Umbilical cord (tissue), 2 donors: ENCODE measurements at places on chromosomes 1 and 21.

DNA sequence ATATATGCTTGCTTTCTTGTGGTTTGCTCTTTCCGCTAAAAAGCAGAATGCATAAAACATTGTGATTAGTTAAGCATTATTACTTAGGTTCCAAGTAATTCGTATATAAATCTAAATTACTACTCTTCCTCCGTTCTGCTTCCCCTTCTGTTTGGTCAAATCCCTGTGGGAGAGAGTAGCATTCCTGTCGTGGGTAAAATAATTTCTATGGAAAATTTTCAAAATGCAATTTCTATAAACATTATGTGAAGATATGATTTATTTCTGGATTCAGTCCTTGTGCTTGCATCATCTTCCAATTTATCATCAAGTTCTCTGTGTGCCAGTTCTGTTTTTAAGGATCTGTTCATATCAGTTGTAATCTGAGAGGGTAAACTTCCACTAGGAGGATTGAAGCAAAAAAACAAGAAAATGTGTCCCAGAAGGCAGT, 7.2 kb upstream of the WARS2 start:
- DNase-seq: no peak

GRCh38 chr1:7450838-7451237, 320.3 kb upstream of the VAMP3 start:
- DNase-seq: no peak

- DNase-seq: peak; percentile 80
Observed at GRCh38 chr1:204837440-204838084, 33.1 kb upstream of the NFASC start.

DNA sequence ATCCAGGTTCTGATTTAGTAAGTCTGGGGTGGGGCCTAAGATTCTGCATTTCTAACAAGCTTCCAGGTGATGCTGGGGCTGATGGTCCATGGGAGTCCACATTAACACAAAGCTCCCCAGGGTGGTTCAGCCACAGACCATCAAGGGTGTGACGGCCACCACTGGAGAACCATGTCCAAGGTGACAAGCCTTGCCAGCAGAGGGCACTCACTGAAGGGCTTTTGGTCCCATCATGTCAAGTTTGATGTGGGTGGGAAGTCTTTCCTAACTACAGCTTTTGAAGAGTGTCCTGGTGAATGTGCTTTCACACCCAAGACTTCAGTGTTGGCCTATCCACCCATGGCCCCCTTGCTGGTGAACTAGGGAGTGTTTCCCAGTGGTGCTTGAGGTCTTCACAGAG, 67.1 kb downstream of the UBE2T start:
- no peak for DNase-seq

DNA sequence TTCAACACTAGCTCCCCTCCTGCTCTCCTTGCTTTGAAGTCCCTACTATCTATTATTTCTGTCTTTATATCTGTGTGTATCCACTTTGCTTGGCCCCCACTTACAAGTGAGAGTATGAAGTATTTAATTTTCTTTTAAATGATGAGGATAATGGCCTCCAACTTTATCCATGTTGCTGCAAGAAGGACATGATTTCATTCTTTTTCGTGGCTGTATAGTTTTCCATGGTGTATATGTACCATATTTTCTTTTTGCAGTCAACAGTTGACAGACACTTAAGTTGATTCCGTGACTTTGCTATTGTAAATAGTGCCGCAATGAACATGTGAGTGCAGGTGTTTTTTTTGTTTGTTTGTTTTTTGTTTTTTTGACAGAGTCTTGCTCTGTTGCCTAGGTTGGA, 365.6 kb downstream of the ZP4 start:
- no peak for DNase-seq

- no peak for DNase-seq
Observed at GRCh38 chr1:75170011-75170410, 35.8 kb downstream of the LHX8 start.

DNA sequence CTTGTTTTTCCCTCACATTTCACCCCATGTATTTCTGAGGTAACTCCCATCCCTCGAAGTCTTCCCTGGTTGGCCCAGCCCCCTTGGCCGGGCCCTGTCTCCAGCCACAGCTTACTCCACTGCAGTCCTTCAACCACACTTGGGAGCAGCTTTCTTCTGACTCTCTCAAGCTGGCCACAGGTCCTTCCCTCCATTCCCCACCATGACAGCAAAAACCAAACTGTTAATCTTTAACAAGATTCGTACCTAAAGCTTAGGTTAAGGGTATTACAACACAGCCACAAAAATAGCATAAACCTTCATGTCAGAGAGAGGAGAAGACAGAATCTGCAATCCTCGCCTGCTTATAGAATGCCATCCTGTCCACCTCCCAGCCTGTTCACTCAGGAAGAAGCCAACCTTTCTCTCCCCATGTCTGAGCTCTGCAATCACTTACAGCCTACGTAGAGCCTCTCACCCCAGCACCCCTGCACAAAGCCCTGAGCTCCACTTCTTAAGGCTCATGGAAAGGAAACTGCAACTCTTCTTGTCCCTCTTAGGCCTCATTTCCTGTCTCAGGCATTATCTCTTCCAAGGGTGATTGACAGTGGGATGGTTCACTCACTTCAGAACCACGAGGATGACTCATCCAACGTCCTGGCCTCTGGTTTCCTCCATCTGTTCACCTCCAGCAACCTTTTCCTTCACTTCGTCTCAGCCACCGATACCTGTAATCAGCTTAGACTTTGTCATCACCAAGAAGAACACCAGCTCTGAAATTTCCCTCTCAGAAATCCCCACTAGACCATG, 72.8 kb downstream of the CD2 start:
- DNase-seq: peak; percentile 25

GRCh38 chr1:156376146-156376545, 7.1 kb downstream of the RHBG start:
- DNase-seq: no peak

DNA sequence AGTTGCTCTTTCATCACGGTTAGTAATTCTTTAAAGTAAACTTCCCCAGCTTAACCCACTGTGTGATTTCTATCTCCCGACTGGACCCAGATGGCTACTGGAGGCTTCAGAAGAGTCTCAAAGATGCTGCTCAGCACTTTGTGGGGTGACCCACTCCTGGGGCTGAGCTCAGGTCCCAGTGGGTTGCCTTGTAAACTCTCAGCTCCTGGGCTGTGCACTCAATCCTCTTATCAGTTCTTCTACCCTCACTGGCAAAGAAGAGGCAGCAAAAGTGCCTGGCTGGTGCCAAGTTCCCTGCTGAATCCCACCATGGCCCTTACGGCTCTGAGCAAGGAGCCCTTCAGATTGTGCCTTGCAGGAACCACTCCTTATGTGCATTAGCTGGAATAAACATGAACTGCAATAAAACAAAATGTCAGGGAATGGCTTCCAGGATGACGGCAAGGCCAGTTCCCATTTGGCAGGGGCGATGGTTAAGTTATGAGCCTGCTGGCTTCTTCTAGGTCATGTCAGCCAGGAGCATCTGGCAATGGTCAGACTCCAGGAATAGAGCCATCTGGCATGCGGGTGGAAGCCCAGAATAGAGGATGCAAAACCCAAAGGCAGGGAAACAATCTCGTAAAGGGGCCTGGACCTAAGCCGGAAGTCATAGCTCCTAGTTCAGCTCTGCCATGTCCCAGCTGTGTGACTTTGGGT, 6.8 kb downstream of the MYOC start:
- peak; percentile 14 for DNase-seq

GRCh38 chr1:77349275-77349674, 67.5 kb downstream of the AK5 start:
- no peak for DNase-seq

DNA sequence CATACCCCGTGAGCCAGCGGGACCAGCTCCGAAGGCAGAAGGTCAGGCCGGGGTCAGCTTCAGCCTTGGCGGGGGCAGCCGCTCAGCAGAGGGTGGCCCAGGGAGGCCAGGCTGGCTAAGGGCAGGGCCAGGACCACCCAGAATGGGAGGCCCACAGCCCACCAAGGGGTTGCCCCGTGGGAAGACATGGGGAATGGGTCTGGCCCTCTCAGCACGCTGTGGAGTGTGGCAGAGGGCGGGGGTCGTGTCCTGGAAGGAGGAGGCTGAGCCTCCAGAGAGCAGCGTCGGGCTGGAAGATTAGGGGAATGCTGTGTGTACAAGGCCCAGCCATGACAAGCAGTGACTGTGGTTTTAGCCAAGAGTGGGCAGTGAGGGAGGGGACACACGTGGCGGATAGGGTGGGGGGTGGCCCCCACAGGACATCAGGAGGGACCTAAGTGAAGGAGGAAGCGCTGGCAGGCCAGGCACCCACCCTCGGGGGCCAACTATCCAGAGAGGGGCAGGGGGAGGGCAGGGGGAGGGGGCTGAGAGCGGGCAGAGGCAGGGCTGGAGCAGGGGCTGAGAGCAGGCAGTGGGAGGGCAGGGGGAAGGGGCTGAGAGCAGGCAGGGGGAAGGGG, 43.9 kb upstream of the POFUT2 start:
- no peak for DNase-seq

GRCh38 chr1:184222652-184223052, 164.2 kb upstream of the C1orf21 start:
- peak; percentile 26 for DNase-seq

DNA sequence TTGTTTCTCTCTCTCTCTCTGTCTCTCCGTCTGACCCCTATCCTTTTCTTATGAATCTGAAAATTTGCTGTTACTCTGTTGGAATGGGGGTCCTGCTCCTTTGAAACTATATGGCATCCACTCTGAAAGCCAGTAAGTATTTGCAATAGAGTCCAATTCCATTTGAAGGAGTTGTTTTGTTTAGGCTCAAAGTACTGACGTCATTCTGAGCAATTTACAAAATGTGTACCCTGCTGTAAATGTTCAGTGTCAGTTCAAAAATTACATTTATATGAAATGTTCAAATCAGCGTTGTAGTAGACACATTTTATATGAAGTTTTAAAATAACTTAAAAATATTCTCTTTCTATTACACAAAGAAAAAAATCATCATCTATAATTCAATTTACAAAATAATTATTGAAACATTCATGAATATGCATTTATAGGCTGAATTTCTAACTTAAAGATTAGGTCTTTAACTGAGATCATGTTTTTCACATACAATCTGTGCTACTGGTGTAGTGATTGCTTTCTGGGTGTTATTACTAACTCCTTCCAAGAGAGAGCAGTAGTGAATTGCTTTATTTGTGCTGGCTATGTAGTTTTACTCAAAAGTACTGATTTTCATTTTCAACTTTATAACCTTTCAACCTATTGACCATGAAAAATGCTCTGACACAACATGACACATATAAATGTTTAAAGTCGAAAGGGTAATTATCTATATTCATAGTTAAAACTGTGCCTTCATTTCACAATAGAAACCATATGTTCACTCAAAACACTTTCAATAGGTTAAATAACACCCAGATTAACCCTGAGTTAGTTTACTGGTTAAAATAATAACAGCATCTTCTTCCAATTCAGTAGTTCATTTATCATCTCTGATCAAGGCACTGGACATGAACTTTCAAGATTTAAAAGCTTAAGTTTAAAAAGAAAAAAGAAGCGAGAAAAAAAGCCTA, 253.1 kb upstream of the ADGRL4 start:
- DNase-seq: peak; percentile 29

- DNase-seq: no peak
Observed at GRCh38 chr1:63804829-63805484, 31.1 kb downstream of the ROR1 start.

- peak; percentile 49 for DNase-seq
Observed at GRCh38 chr1:82371844-82372498, 571.2 kb downstream of the ADGRL2 start.

DNA sequence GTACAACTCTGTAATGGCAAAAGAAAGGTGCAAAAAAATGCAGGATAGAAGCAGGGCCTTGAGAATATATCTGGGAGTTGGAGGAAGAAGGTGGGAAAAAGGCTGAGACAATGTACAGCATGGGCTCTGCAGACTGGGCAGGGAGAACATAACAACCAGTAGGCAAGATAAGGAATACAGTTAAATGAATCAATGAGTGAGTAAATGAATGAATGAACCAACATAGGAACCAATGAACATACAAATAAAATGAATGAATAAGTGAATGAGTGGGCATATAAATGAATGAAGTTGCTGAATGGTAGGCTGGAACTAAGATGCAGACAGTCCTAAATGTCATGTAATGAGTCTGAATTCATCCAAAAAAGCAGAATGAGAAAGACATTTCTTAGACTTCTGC, 370.6 kb downstream of the SMYD3 start:
- DNase-seq: no peak

DNA sequence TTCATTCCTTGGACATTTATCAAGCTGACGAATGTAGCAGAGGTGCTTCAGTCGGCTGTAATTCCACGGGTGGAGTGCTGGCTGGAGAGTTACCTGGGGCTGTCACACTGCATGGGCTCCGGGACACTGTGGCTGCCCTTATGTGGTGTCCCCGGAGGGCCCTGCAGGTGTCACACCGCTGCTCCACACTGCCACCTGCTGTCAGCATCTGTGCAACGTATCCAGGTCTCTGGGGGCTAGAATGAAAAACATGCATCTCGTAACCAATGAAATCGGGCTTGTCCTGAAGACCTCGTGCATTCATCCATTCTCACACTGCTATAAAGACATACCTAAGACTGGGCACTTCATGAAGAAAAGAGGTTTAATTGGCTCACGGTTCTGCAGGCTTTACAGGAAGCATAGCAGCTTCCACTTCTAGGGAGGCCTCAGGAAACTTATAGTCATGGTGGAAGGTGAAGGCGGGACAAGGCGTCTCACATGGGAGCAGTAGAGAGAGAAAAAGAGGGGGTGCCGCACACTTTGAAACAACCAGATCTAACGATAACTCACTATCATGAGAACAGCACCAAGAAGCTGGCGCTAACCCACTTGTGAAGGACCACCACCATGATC, 46.7 kb upstream of the PCBP3 start:
- DNase-seq: peak; percentile 21

DNA sequence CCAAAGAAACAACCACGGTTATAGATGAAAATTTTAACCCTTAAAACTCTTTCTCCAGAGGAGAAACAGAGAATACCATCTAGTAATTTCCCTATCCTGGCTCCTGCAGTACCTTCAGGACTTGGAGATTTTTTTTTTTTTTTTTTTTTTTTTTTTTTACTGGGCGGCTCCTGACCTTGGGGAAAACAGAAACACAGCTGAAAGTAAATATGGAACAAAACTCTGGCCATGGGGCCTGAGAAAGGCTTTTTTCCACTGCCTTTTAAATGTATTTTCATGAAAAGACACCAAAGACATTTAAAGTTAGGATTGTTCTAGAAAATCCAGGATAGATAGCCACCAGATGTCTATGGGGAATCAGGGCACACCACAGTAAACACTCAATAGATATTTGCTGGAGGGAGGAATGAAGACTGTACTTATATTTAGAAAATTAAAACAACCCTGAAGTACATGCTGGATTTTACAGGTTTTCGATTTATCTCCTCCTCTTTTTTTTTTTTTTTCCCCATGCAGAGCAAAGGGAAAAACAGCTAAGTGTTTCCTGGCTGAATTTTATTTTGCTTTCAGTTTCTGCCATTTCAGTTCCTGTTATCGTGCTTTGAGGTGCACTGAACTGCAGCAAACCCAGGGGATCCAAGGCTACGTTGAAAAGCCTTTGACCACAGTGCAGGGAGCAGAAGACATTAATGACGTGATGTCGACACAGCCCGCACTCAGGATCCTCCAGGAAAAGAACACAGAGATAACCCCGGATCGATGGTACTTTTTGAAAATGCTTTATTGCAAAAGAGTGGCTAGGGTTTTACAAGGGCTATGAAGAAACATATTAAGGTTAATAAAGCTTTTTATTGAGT, 35.7 kb upstream of the CNN3 start:
- DNase-seq: peak; percentile 70
